ENCODE measurements at places on chromosomes 7 and 10. TPM values are rescaled to one million over a fixed set of nuclear protein-coding genes. Genes with fewer than 3 reads are reported as not detected.
A peak's percentile ranks its signal among the peaks of the same experiment; 100 is the strongest.

DNA sequence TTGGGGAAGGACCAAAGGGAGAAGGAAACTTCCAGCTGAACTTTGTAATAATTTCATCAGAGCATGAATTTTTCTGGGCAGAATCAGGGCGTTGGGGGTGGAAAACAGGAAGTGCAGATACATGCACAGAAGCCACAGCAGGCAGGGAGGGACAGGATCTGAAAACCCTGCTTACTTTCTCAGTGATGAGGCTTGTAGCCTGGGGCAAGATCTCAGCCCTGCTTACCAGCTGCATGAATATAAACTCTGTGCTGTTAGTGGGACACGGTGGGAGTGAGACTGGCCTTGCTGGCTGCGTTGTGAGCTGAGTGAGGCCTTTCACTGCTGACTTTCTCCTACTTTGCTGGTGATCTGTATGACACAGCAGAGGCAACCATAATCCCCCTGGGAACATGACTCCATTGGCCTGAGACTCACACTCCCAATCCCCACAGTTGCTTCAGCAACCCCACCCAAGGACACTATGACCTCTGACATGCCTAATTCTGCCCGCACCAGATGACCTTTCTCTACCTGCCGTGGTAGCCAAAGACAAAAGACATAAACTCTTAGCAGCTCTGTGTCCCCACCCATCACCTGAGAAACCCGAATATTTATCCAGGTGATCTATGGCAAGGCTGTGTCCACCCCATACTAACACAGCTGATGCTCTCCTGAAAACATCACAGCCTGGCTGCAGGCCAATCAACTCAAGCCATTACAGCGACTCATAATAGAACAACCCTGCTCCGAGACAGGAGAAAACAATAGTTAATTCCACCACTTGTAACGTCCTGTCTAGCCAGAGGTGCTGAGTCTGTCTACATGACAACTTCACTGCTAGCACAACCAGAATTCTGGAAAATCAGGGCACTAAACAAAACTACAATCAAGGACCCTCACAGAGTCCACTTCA, 190.7 kb upstream of the CHRM2 start:
- H3K27me3 ChIP-seq: no peaks in the 10 kb centered on the region
- H3K36me3 ChIP-seq: peaks cover 1% of the 10 kb centered on the region
- no peak for DNase-seq
- no peak overlapping the region for H3K4me3 ChIP-seq
- no peaks in the 10 kb centered on the region for H3K4me1 ChIP-seq
- no peak overlapping the region for H3K27ac ChIP-seq

DNA sequence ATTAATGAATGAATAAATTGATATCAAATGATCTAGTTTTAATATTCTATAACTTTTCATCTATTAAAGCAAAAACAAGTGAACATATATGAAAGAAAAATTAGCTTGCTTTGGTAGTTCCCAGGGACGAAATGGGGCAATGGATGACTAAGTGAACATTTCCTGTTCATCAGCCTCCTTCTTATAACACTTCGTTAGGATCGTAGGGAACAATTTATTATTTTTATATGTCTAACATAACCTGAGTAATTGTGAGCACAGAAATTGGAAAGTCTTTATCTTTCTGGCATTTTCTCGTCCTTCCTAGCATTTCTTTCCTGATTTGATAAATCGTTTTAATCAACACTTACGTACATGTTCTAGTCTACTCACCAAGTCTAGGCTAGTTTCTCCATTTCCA, 59.1 kb upstream of the PPP1R3C start:
- peaks cover 6% of the 10 kb centered on the region for H3K4me1 ChIP-seq
- H3K27ac ChIP-seq: no peak overlapping the region
- H3K4me3 ChIP-seq: no peak overlapping the region
- H3K27me3 ChIP-seq: no peaks in the 10 kb centered on the region

- no peak for DNase-seq
- no peak overlapping the region for H3K4me3 ChIP-seq
- H3K27me3 ChIP-seq: peaks cover 8% of the 10 kb centered on the region
- H3K36me3 ChIP-seq: no peaks in the 10 kb centered on the region
- H3K4me1 ChIP-seq: no peaks in the 10 kb centered on the region
- H3K27ac ChIP-seq: no peak overlapping the region
Observed at GRCh38 chr7:45176886-45177731, 19.5 kb downstream of the RAMP3 start.

- peaks cover 1% of the 10 kb centered on the region for H3K36me3 ChIP-seq
- no peak overlapping the region for H3K4me3 ChIP-seq
- DNase-seq: no peak
- H3K4me1 ChIP-seq: no peaks in the 10 kb centered on the region
Observed at GRCh38 chr7:18849130-18849529, 268.3 kb downstream of the TWIST1 start.

- H3K36me3 ChIP-seq: no peaks in the 10 kb centered on the region
- H3K4me3 ChIP-seq: no peak overlapping the region
- H3K4me1 ChIP-seq: no peaks in the 10 kb centered on the region
- H3K27ac ChIP-seq: no peak overlapping the region
Observed at GRCh38 chr10:125172694-125173093, 12.3 kb upstream of the CTBP2 start.

GRCh38 chr10:113525713-113526112, 27.1 kb upstream of the HABP2 start:
- H3K4me3 ChIP-seq: no peak overlapping the region
- H3K36me3 ChIP-seq: no peaks in the 10 kb centered on the region
- peaks cover 6% of the 10 kb centered on the region for H3K27me3 ChIP-seq
- H3K4me1 ChIP-seq: no peaks in the 10 kb centered on the region
- H3K27ac ChIP-seq: no peak overlapping the region

GRCh38 chr10:26095781-26096180, 120.8 kb upstream of the GAD2 start:
- no peaks in the 10 kb centered on the region for H3K4me1 ChIP-seq
- H3K4me3 ChIP-seq: no peak overlapping the region

Gene GCK
- 0.67 TPM for total RNA-seq

- DNase-seq: no peak
- H3K27me3 ChIP-seq: peaks cover 24% of the 10 kb centered on the region
- H3K27ac ChIP-seq: no peak overlapping the region
- no peak overlapping the region for H3K4me3 ChIP-seq
- no peaks in the 10 kb centered on the region for H3K4me1 ChIP-seq
Observed at GRCh38 chr7:55006499-55006898, 12.3 kb upstream of the EGFR start.

GRCh38 chr7:68787566-68787965, 810.7 kb upstream of the AUTS2 start:
- H3K4me1 ChIP-seq: no peaks in the 10 kb centered on the region
- no peak overlapping the region for H3K27ac ChIP-seq
- H3K36me3 ChIP-seq: peaks cover 14% of the 10 kb centered on the region
- no peaks in the 10 kb centered on the region for H3K27me3 ChIP-seq
- no peak overlapping the region for H3K4me3 ChIP-seq
- DNase-seq: no peak

DNA sequence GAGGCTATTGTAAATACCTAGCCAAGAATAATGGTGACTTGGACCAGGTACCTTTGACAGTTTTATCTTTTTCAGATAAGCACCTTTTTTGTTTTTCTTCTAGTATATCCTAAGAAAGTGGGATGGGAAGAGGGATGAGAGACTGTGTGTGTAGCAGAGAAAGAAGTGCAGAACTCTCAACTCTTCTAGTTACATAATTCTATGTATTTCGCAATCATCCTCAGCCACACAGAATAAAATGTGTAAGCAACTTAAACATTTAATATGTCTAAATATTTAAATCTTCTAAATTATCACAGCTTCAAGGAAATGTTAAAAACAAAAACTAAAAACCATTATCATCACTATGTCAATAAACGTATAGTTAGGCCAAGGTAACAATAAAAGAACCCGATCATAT, 42.6 kb upstream of the GSAP start:
- peaks cover 6% of the 10 kb centered on the region for H3K4me1 ChIP-seq
- H3K36me3 ChIP-seq: no peaks in the 10 kb centered on the region
- H3K27me3 ChIP-seq: peaks cover 11% of the 10 kb centered on the region
- H3K4me3 ChIP-seq: no peak overlapping the region
- no peak overlapping the region for H3K27ac ChIP-seq
- no peak for DNase-seq

- no peaks in the 10 kb centered on the region for H3K36me3 ChIP-seq
- H3K4me1 ChIP-seq: no peaks in the 10 kb centered on the region
- DNase-seq: peak; percentile 19
- H3K4me3 ChIP-seq: no peak overlapping the region
- H3K27ac ChIP-seq: no peak overlapping the region
- peaks cover 9% of the 10 kb centered on the region for H3K27me3 ChIP-seq
Observed at GRCh38 chr7:123494193-123494796, 40.1 kb downstream of the IQUB start.

GRCh38 chr10:12350167-12350872, 973 bp downstream of the CAMK1D start:
- DNase-seq: peak; percentile 47
- H3K36me3 ChIP-seq: peaks cover 11% of the 10 kb centered on the region
- H3K27me3 ChIP-seq: peaks cover 28% of the 10 kb centered on the region

- no peak overlapping the region for H3K27ac ChIP-seq
- no peak for DNase-seq
- H3K36me3 ChIP-seq: peaks cover 2% of the 10 kb centered on the region
- H3K27me3 ChIP-seq: peaks cover 2% of the 10 kb centered on the region
- no peak overlapping the region for H3K4me3 ChIP-seq
Observed at GRCh38 chr10:125707541-125708468, 11.7 kb upstream of the EDRF1 start.

DNA sequence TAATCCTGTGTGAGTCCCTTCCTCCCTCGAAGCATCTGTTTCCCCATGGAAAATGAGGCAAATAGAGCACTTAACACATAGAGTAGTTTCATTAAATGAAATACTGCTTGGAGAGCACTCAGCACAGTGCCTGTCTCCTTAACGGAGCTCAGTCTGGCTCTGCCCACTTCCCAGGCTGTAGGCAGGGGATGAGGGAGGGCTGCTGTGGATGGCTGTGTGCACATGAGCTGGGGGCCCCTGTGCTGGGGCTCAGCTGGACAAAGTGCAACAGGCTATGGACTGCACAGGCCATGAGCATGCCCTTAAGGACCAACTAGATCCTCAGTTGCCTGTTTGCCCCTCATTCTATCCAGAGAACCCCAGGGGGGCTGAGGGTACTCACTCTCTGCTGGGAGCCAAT, 14.5 kb downstream of the ZCCHC24 start:
- H3K27ac ChIP-seq: no peak overlapping the region
- no peak for DNase-seq
- H3K27me3 ChIP-seq: no peaks in the 10 kb centered on the region
- H3K36me3 ChIP-seq: no peaks in the 10 kb centered on the region
- no peak overlapping the region for H3K4me3 ChIP-seq
- H3K4me1 ChIP-seq: peaks cover 21% of the 10 kb centered on the region

GRCh38 chr10:119198438-119198837, 8.9 kb upstream of the GRK5 start:
- H3K4me3 ChIP-seq: no peak overlapping the region
- H3K27me3 ChIP-seq: peaks cover 7% of the 10 kb centered on the region
- H3K36me3 ChIP-seq: no peaks in the 10 kb centered on the region
- H3K27ac ChIP-seq: peak overlapping the region; percentile 67
- DNase-seq: peak; percentile 34

GRCh38 chr10:11773761-11774441, 31.7 kb downstream of the ECHDC3 start:
- no peak overlapping the region for H3K4me3 ChIP-seq
- no peak for DNase-seq
- no peaks in the 10 kb centered on the region for H3K27me3 ChIP-seq
- no peak overlapping the region for H3K27ac ChIP-seq

GRCh38 chr10:29734962-29735627, 100.3 kb upstream of the SVIL start:
- peak; percentile 67 for DNase-seq
- peaks cover under 1% of the 10 kb centered on the region for H3K36me3 ChIP-seq
- H3K4me1 ChIP-seq: peaks cover 33% of the 10 kb centered on the region
- no peak overlapping the region for H3K27ac ChIP-seq
- H3K4me3 ChIP-seq: peak overlapping the region; percentile 85

Gene GSTO1
- total RNA-seq: 113 TPM

DNA sequence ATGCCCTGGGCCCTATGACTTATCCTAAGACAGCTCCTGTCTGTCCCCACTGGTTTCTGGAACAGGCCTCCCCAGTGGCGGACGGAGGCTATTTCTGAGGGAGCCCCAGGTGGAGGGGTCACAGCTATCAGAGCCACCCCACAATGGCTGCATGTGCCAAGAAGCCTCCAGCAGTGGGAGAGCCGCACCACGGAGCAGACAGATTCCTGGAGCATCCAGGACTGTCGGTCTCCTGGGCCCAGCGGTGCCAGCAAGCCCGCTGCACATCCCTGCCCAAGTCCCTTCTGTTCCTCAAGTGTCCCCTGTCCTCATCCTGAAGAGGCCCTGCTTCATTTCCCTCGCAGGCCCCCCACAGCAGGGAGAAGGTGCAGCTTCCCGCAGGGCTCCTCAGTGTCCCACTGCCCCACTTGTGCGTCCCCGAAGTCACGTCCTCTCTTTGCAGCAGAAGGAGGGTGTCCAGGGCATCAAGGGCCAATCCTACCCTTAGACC, 193.0 kb upstream of the SHH start:
- H3K4me3 ChIP-seq: no peak overlapping the region
- H3K27ac ChIP-seq: no peak overlapping the region
- DNase-seq: no peak
- peaks cover 22% of the 10 kb centered on the region for H3K4me1 ChIP-seq
- peaks cover 13% of the 10 kb centered on the region for H3K27me3 ChIP-seq
